ENCODE measurements at places on chromosomes 5 and 9. TPM values are rescaled to one million over a fixed set of nuclear protein-coding genes. Genes with fewer than 3 reads are reported as not detected.

DNA sequence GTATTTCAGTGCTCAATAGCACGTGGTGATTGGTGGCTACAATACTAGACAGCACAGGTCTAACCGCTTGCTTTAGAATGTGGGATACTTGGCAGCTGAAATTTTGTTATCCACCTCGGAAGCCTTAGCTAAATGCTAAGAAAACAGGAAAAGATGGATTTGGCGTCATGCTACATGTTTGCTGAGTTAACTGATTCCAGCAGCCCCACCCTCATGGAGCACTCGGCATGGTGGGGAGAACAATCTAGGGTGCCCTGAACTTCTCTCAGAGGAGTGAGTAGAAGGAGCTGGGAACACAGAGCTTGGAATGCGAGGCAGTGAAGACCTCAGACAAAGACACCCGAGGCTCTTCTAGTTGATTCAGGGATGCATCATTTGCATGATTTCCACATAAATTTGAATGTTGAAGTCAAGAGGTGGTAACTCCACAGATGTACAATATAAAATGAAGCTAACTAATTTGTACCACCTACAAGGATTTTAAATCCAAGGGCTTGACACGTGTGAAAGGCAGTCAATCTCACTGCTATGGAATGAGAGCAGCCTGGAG is 145.1 kb upstream of the FSTL4 start:
- no peak for DNase-seq

DNA sequence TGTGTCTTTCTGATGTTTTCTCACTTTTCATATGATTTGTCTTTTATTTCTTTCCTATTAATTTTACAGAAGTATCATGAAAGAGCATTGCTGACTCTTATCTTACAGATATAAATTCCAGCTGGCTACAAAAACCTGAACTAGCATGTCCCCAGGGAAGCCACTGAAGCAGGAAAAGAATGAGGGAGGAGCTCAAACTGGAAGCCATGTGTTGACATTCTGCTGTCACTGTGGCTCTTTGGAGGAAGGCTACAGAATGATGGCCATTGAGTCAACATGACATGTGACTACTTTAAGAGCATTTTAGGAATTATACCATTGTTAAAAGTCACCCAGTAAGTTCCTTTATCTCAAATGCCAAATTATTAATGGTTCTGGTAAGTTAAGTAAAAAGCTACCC is 638.3 kb upstream of the DMAC1 start:
- no peak for DNase-seq

The NR2F1 gene
- total RNA-seq: 121 TPM

The CRHBP gene
- 2.3 TPM for total RNA-seq

- DNase-seq: no peak
Observed at GRCh38 chr9:77562019-77562748, 85.9 kb downstream of the GNA14 start.

DNA sequence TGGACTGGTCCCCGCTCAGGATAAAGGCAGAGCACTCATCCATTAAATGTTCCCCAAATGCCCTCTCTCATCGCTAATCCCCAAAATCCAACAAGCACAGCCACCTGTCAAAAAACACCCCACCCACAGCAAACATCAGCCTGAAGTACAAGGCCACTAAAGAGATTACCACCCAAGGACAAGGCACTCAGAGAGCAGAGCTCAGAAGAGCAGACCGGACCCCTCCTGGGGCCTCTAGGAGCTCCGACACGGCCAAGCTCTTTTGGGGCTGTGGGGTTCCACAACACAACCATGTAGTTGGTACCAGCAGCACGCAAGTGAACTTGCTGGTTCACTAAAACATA is 9.8 kb downstream of the VDAC1 start:
- DNase-seq: no peak

DNA sequence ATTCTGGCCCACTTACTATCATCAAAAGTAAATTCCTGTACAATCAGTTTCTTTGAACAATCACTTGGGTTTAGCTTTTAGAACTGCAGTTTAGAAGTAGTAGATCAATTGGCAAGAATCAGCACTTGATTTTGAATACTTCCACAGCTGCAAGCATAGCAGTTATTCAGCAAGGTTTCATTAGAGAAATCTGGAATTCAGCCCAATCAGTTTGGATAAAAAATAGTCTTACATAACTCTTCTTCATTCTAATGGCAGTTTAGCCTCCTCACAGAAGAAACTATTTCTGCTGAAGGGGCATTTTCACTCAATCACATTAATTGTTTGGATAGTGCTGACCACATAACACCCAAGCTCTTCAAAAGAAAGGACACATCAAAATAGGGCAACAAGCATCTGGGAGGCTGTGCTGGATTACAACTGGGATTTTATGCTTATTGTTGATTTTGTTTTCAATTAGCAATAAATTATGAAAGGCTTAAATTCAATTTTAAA is 336.2 kb upstream of the PDE4D start:
- no peak for DNase-seq

The FOXE1 gene
- not detected for total RNA-seq

The CORO2A gene
- 5.1 TPM for total RNA-seq

GRCh38 chr5:140925806-140926442 is at the start of gene PCDHAC1:
Gene PCDHAC1, plus strand, starts transcription at chr5:140926299. Its CDS starts 594 bp downstream, at chr5:140926893.
- no peak for DNase-seq

GRCh38 chr9:105376893-105377292 is 70.9 kb upstream of the FSD1L start:
- DNase-seq: no peak

Data from occipital lobe (tissue), 3 donors.